Peyer's patch (tissue), 4 donors: ENCODE measurements at places on chromosomes 4 and X. TPM values are rescaled to one million over a fixed set of nuclear protein-coding genes. Genes with fewer than 3 reads are reported as not detected.
A peak's percentile ranks its signal among the peaks of the same experiment; 100 is the strongest.

GRCh38 chr4:54942721-54943120 lies 182.7 kb downstream of the KDR start:
- no peaks in the 10 kb centered on the region for H3K4me1 ChIP-seq
- DNase-seq = no peak
- H3K27ac ChIP-seq = no peak overlapping the region
- H3K4me3 ChIP-seq = no peak overlapping the region

DNA sequence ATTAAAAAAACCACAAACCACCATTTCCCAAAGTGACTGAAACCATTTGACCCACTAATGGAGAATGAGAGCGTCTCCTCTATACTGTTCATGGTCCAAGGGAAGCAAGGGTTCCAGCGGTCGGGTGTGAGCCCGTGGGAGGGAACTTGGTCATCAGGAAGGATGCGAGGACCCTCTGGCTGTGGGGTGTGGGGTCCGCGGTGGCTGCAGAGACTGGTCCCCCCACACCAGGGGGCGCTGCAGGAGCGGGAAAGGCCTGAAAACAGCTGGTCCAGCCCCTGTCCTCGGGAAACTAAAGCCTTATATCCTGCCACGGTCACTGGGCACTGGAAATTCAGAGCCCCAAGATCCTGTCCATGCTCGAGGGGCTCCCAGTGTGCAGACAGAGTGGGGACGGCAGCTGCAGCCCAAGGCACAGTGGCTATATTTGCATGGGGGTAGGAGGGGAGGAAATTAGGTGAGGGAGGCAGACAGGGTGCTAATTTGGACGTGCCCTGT lies 4.3 kb downstream of the BLOC1S4 start:
- H3K36me3 ChIP-seq = no peaks in the 10 kb centered on the region
- H3K4me3 ChIP-seq = no peak overlapping the region
- no peak overlapping the region for H3K27ac ChIP-seq
- H3K4me1 ChIP-seq = peaks cover 8% of the 10 kb centered on the region

GRCh38 chr4:85092536-85092935 lies 126.0 kb upstream of the WDFY3 start:
- no peaks in the 10 kb centered on the region for H3K27me3 ChIP-seq
- DNase-seq = no peak
- H3K36me3 ChIP-seq = no peaks in the 10 kb centered on the region
- no peaks in the 10 kb centered on the region for H3K4me1 ChIP-seq
- H3K27ac ChIP-seq = no peak overlapping the region

DNA sequence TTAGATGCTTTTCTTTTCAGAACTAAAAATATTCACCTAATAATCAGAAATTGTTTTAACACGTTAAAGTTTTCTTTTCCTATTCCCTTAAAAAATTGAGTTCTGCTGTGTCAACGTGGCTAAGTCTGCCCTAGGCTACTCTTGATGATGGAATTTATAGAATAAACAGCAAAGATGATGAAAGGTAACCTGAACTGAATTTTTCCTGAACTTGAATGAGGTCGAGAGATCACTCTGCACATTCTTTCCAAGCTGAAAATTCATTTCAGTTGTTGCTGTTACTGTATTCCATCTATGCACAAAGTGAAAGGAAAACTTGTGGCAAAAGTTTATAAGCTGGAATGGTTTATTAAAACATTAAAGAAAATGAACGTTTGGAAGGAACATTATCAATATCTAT lies 245.9 kb upstream of the GIMD1 start:
- DNase-seq = no peak
- no peak overlapping the region for H3K4me3 ChIP-seq
- no peaks in the 10 kb centered on the region for H3K4me1 ChIP-seq
- no peaks in the 10 kb centered on the region for H3K36me3 ChIP-seq

GRCh38 chr4:78337244-78338020 lies 214.1 kb upstream of the ANXA3 start:
- no peaks in the 10 kb centered on the region for H3K4me1 ChIP-seq
- no peak overlapping the region for H3K27ac ChIP-seq
- no peak overlapping the region for H3K4me3 ChIP-seq
- no peaks in the 10 kb centered on the region for H3K27me3 ChIP-seq
- H3K36me3 ChIP-seq = no peaks in the 10 kb centered on the region
- DNase-seq = no peak

- no peaks in the 10 kb centered on the region for H3K4me1 ChIP-seq
- DNase-seq = peak; percentile 50
- H3K27ac ChIP-seq = peak overlapping the region; percentile 87
- H3K27me3 ChIP-seq = no peaks in the 10 kb centered on the region
- H3K36me3 ChIP-seq = no peaks in the 10 kb centered on the region
- peak overlapping the region; percentile 55 for H3K4me3 ChIP-seq
Observed at GRCh38 chrX:45771560-45772340, 571.1 kb upstream of the DIPK2B start.

GRCh38 chr4:57106181-57106580 lies 4.0 kb downstream of the IGFBP7 start:
- H3K27me3 ChIP-seq = no peaks in the 10 kb centered on the region
- DNase-seq = no peak

DNA sequence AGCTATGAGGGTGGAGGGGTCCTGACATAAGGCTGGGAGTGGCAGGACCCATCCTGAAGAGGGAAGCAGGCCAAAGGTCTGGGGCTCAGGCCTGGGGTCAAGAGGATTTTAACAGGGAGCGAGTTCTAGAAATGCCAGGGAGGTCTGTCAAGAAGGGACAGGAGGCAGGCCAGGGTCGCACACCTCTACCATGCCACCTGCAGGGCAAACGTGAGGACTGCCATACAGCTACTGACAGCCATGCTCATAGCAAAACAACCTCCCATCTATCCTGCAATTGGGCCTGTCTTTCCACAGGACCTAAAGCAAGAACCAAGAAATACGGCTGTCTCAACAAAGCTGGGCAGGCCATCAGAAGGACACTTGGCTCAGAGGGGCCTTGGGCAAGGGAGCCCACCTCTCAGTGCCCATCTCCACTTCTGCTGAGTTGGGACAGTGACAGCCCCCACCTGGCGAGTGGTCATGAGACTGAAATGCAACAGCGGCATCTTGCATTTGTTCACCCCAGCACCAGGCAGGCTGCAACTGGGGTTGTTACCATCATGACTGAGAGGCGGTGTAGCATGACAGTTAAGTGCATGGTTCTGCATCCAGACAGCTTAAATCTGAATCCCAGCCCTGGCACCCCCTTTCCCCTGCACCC lies 92.7 kb downstream of the WFS1 start:
- H3K27ac ChIP-seq = no peak overlapping the region
- no peaks in the 10 kb centered on the region for H3K27me3 ChIP-seq
- DNase-seq = no peak
- no peaks in the 10 kb centered on the region for H3K4me1 ChIP-seq
- H3K36me3 ChIP-seq = no peaks in the 10 kb centered on the region
- no peak overlapping the region for H3K4me3 ChIP-seq

DNA sequence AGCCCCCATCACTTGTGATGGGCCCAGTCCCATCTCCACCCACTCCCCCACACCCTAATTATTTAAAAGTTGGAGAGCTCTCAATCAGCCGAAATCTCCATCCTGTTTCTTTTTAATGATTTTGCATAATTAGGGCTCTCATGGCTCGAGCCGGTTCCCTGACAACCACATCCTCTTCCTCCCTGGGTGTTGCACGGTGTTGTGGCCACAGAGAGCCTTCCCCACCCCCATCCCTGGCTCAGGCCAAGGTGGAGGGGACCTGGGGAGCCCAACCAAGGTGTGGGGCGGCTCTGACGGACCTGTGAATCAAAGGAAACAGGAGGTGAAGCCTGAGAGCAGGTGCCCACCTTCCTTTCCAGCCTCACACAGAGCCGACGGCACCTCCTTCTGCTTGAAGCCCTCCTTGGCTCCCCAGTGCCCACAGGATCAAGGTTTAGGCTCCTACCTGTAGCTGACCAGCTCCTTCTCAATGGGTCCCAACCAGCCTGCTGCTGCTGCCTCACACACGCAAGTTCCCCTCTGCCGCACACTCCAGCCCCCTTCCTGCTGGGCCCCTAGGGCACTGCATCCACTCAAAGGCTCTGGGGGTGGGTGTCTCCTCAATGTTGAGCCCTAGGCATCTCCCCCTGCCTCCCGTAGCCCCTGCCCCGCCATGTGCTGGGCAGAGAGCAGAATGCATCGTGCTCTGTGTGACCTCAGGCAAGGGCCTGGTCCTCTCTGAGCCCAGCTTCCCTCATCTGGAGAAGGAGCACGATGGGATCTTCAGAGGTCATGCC lies 68.7 kb downstream of the WFS1 start:
- no peak for DNase-seq
- H3K4me3 ChIP-seq = no peak overlapping the region
- no peaks in the 10 kb centered on the region for H3K27me3 ChIP-seq
- no peaks in the 10 kb centered on the region for H3K4me1 ChIP-seq
- H3K36me3 ChIP-seq = no peaks in the 10 kb centered on the region
- H3K27ac ChIP-seq = no peak overlapping the region

- no peak overlapping the region for H3K27ac ChIP-seq
- H3K27me3 ChIP-seq = no peaks in the 10 kb centered on the region
- no peak for DNase-seq
- no peak overlapping the region for H3K4me3 ChIP-seq
- no peaks in the 10 kb centered on the region for H3K36me3 ChIP-seq
Observed at GRCh38 chr4:7135389-7135746, 57.0 kb upstream of the SORCS2 start.

GRCh38 chrX:53093177-53093655 lies 726 bp upstream of the KANTR start:
- peak overlapping the region; percentile 77 for H3K4me3 ChIP-seq
- no peaks in the 10 kb centered on the region for H3K36me3 ChIP-seq
- H3K27ac ChIP-seq = peak overlapping the region; percentile 97
- H3K4me1 ChIP-seq = no peaks in the 10 kb centered on the region

DNA sequence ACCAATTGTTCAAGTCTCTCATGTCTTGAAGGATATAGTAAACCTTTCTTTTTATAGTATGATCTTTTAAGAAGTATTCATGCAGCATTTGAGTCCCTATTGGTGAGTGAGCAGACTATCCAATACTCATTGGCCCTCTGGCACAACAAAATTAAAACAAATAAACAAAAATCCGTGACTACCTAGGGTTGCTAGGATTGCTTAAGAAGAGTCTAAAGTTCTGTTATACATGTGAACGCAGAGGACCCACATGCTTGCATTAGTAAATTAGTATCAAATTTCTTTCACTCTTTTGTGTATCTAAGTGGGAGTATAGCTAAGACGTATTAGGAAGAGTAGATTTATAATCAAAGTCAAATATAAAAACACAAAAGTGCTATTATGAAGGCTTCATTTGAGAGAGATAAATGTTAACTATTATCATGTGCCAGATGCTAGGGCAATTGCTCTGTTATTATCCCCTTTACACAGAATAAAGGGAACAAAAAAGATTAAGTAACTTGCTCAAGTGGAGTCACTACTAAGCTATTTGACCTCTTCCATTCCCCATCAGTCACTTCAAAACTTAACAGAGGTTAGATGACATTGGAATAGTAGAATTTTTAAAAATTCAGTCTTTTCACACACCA lies 29.2 kb upstream of the LARP1B start:
- H3K27ac ChIP-seq = no peak overlapping the region
- no peak overlapping the region for H3K4me3 ChIP-seq
- no peaks in the 10 kb centered on the region for H3K36me3 ChIP-seq
- no peaks in the 10 kb centered on the region for H3K27me3 ChIP-seq

DNA sequence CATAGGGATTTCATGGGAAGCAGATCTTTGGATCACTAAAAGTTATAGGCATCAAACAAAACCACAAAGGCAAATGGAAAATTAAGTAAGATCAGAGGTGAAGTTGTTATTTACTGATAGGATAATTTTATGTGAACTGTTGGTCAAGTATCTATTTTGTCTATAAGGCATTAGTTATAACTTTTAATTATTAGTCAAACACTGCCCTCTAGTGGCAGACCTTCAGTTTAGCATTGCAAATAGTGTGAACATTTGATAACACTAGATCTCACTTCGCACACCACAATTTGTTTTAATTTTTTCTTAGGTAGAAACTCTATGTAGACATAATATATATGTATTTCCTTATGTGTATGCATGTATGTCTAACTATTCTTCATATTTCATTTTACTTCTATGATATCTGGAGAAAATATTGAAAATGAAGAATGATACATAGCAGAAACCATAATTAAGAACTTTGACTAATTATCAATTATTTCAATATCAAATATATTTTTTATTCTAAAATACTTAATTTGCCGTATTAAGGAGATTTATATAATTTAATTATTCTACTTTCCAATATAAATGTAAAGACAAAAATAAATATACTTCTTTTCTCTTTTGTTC lies 214.5 kb upstream of the TACR3 start:
- no peaks in the 10 kb centered on the region for H3K36me3 ChIP-seq
- no peak for DNase-seq
- H3K27ac ChIP-seq = no peak overlapping the region
- no peaks in the 10 kb centered on the region for H3K27me3 ChIP-seq
- H3K4me3 ChIP-seq = no peak overlapping the region
- no peaks in the 10 kb centered on the region for H3K4me1 ChIP-seq

DNA sequence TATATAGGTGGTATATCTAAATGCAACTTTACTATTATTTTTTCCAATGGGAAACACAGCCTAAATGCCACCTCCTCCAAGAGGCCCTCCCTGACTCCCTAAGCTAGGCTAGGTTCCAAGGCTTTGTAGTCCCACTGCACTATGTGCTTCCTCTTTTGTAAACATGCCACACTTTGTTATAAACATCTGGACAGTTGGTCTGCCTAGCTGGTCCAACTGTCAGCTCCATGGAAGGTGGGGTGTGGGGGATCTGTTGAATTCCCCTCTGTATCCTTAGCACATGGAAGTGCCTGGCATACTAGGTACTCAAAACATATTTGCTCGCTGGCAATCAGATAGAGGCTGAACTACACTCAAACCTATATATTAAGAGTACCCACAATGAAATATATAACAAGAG lies 63.4 kb downstream of the SLC9A7 start:
- no peak overlapping the region for H3K27ac ChIP-seq
- H3K4me3 ChIP-seq = no peak overlapping the region
- H3K36me3 ChIP-seq = no peaks in the 10 kb centered on the region
- H3K27me3 ChIP-seq = no peaks in the 10 kb centered on the region
- no peak for DNase-seq

RASGEF1B gene
- total RNA-seq = 45.4 TPM

NDUFC1 gene
- total RNA-seq = 57.4 TPM

CT47B1 gene
- total RNA-seq = not detected

COX7B2 gene
- not detected for total RNA-seq

CPE gene
- total RNA-seq = 31.3 TPM

CDX4 gene
- not detected for total RNA-seq
